Retina (tissue), 1 donor: ENCODE measurements at places on chromosomes 11 and 22.

DNA sequence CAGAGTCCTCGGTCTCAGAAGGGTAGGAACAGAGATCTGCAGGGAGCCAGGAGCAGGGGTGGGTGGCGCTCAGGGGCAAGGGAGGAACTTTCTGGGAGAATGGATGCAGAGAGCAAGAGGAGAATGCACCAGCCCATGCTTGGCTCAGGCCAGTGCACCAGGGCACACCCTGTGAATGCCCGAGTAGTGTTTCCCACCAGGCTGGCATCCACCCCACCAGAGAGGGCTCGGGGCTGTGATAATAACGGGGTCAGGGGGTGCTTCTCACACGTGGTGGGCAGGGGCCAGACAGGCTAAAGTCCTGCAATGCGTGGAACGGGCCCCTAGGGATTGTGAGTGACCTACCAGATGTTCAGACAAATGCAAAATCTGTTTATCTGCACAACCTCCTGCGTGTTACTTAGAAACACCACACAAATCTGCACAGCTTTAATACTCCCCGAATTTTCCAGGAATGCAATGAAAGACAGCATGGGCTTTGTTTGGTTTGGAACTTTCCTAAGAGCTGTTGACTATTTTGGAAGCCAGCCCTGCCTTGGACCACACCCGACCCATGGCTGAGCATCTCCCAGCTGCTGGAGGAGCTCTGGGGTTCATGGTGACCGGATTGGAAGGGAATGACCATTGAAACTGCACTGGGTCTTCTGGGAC, 368.3 kb downstream of the SHANK2 start:
- DNase-seq, result no peak

- no peak for DNase-seq
Observed at GRCh38 chr11:1533342-1533725, 38.7 kb downstream of the DUSP8 start.

DNA sequence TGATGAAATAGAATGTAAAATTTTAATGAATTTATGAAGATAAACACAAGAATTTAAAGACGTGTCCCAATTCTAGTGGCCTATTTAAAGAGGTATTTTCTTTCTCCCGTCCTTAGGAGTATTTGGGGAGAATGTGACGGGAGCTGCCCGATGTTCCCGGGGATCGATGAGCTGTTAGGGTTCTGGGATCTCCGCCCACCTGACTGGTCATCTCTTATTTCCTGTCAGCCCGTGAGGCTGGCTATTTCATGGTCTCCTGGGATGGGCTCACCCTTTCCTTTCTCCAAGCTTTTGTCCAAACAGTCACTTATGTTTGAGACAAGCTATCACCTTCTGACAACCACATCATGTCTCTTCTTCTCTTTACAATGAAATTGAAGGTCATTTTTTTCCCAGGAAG, 16.9 kb upstream of the CLMP start:
- DNase-seq, result no peak

DNA sequence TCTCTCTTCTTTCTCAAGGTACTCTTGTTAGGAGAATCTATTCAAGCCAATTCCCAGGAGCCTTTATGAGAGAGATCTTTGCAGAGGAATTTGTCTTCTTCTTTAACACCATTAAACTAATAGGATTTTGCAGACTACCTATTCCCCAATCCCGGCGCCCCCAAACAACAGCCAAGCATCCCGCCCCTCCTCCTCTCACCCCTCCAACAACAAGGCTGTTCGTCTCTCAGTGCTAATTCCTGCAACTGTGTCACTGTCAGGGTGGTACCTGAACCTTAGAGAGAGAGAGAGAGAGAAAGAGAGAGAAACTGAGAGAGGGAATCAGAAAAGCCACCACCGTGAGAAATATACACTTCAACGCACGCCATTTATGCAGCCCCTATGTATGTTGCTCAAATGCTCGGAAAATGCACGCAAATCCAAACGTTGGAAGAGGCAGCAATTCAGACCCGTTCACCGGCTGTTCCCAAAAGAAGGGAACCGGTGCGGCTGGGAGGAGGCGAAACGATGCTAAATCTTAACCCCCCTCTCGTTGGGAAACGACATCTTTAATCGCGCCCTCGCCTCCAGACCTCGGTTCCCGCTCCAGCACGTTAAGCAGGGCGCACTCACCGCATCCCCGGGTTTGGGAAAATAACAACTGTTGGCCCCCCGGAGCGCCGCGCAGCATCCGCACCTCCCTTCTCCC, 961 bp downstream of the KCNA4 start:
- DNase-seq, result peak; percentile 59

GRCh38 chr11:3139086-3139440, 26.0 kb downstream of the OSBPL5 start:
- DNase-seq, result no peak

GRCh38 chr11:111419641-111420327, 40.7 kb upstream of the POU2AF1 start:
- DNase-seq, result no peak

DNA sequence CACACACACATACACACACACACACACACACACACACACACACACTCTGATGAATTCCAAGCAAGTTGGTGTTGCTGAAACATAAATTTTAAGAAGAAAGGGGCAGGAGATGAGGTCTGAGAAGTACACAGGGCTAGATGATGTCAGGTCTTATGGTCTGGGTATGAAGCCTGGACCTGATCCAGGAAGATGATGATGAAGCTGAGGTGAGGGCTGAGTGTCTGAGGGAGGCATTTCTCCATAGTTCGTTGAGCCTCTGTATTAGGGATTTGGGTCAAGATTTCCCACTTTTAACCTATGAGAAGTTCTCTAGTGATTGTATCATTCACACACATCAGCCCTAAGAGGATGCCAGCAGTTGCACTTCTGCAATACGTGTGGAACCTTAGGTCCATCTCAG, 32.6 kb downstream of the KREMEN1 start:
- no peak for DNase-seq

- DNase-seq, result no peak
Observed at GRCh38 chr11:34501500-34501899, 12.1 kb downstream of the ELF5 start.
